ENCODE measurements at places on chromosomes 12 and 14.

DNA sequence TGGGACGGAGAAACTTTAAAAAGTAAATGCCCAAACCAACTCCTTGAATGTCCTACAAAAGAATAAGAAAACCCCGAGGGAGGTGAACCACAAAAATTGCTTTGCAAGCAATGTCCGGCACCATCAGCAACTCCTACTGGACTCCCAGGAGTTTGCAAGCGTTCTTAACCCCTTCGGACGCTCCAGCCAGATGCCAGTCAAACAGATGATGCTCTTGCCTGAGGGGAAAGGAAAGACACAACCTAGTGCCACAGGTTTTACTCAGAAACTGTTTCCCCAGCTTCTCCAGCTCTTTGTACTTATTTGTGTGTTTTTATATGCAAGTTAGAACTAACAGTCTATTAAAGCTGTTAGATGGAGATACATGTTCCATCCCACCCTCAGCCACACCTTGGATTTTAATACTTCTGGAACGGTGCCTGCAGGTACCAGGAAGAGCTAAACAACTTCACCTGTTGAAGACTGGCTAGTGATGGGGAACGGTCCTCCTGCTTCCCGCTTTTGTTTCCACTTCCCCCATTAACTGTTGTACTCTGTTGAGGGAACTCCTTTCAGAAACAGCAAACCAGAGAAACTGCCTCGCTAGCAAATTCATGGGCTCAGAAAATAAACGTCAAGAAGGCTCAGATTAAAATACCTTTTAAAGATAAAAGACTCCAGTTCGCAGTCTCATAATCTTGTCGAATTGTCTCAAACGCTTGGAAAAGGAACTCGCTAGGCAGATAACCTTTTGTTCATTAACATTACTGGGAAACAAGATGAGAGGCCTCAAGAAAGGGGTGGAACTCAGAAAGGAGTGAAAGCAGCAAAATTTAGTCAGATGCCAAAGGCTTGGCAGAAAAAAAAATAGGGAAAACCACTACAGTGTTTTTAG is 1.1 kb upstream of the FERMT2 start:
- peak; percentile 64 for DNase-seq

DNA sequence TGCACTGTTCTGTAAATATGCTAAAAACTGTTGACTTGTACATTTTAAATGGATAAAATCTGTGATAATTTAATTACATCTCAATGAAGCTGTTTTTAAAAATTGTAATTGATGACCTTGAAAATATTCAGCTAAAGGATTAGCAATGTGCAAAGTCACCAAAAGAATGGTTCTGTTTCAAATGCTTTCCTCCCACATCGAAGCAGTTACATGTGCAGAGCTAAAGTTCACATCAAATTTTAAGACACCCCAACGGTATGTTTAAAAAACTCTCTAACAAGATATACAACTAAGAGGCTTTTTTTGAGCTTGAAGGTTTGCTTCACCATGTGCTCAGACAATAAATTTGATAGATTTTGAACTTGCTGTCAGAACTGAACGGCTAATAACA is 114.6 kb upstream of the KRAS start:
- DNase-seq: no peak

DNA sequence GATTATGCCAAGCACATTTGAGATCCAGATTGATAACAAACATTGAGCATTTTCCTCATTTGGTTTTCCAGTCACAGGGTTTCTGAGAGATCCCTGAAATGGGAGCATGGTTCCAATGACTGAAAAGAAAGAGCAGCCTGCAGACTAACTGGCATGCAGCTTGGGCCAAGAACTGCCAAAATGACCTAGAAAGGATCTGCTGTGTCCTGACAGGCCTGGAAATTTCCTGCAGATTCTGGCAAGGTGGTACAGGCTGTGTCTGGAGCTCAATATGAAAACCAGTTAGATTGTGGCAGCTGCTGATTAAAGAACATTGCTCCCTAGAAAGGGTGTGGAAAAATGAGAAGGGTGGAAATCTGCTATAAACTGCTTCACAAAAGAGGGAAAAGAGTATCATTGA is 417.3 kb downstream of the IPO8 start:
- DNase-seq: no peak

GRCh38 chr12:26124446-26125399 is at the start of gene BHLHE41:
BHLHE41 (minus strand) TSS chr12:26125037; CDS start chr12:26124779, 258 bp downstream.
- peak; percentile 92 for DNase-seq

DNA sequence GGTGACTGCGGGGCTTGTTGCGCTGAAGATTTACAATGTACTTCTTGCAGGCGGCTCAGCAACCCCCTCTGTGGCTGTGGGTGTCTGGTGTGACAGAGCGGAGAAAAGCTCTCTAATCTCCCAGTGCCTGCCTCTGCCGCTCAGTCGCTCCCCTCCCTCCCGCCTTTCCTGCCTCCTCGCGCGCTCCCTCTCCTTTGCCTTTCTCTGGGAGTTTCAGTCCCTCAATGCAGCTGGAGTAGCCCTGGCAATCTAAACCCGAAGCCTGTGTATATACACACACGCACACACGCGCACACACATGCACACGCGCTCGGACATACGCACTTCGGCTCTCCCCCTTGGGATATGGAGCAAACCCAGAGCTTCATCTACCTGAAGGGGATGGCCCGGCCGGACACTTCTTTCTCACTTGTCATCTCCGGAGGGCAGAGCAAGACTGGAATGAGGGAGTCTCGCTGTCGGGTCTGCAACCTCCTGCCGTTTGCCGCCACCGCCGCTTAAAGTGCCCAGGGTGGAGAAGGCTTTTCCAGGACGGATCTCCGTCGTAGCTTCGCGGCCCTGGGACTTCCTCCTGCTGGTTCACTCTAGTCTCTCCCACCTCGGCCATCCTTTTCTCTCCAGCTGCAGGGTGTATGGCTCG is 599 bp upstream of the TRHDE start:
- peak; percentile 68 for DNase-seq

DNA sequence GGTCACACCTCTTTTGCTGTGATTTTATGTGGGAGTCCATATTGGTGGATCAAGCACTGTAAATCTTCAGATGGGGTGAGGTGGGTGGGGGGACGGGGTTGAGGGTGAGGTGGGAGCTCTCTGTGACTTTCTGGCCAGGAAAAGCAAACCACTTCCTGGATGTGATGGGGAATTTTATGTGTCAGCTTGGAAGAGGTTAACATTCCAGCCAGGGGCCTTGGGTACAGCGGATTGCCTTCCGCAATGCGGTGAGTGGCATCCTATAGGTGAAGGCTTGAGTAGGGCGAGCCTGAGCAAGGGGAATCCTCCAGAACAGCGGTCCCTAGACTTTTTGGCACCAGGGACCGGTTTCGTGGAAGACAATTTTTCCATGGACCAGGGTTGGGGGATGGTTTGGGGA is 36.2 kb downstream of the DLK1 start:
- no peak for DNase-seq

DNA sequence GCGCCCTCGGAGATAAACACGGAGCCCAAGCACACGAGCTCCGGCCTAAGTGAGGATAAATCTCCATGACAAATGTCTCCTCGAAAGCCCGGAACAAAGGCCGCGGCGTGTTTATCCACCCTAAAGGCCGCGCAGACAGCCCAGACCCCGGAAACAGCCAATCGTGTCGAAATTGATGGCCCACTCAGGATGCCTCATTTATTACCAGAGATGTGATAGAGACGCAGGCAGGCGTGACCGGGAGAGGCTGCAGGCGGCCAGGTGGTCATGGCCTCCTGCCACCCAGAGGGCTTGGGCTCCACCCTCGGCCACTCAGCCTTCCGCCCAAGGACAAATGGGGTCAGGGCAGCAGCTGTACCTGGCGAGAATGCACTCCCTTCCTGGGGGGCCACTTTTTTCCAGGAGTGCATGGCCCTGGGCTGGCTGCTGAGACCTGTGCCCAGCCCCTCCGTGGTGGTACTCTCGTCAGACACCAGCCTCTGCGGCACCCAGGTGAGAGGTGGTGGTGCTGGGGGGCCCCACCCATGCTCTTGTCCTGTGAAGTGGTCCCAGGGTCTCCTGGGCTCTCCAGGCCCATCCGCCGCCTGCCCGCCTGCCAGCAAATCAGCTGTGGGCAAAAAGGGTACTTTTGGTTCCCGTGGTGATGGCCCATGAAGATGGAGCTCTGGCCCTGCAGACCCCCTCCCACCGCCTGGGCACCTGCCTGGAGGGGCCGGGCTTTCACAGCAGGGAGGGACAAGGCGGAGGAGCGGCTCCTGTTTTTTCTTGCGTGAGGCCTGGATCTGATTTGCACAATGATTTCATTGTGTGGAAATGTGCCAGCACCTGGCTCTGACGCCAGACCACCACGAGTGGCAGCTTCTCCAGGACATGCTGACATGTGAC is 211.5 kb upstream of the C14orf180 start:
- DNase-seq: peak; percentile 65

GRCh38 chr12:55932551-55932910 is 1.6 kb downstream of the DGKA start:
- DNase-seq: no peak

GRCh38 chr12:93904124-93904523 is 226.9 kb downstream of the CRADD start:
- no peak for DNase-seq

DNA sequence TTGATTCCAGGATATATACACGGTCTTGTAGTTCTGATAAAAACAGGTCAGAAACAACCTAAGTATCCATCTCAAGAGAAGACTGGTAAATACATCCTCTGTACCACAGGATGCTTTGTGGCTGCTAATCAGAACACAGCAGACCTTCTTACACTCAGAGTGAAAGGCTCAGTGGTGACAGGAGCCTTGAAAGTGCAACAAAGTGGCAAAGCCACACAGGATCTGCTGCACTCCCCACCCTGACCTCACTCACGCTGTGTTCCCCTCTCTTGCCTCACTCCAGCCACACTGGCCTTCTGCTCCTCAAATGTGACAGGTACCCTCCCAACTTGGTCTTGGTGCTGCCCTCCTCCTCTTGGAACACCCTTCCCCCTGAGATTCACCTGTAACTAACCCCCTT is 98.1 kb upstream of the GRIP1 start:
- no peak for DNase-seq

- no peak for DNase-seq
These were observed 26.9 kb downstream of the GCN1 start for GRCh38 chr12:120167529-120168095.

GRCh38 chr14:81172881-81173280 is 47.9 kb downstream of the GTF2A1 start:
- no peak for DNase-seq

- peak; percentile 73 for DNase-seq
These were observed 5.8 kb downstream of the PHB2 start for GRCh38 chr12:6964605-6965025.

GRCh38 chr14:91171291-91171690 is 57.4 kb downstream of the DGLUCY start:
- DNase-seq: no peak

- DNase-seq: peak; percentile 72
These were observed at the start of gene SYNE3 for GRCh38 chr14:95516554-95517181. SYNE3 (minus strand) TSS chr14:95516650; CDS start chr14:95475821, 40,829 bp downstream.

DNA sequence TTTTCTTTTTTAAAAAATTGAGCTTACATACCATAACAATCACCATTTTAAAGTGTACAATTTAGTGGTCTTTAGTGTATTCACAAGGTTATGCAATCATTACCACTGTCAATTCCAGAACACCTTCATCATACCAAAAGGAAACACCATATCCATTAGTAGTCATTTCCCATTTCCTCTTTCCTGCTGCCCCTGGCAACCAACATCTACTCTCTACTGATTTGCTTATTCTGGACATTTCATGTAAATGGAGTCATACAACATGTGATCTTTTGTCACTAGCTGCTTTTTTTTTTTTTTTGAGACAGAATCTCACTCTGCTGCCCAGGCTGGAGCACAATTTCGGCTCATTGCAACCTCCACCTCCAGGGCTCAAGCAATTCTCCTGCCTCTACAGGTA is 66.8 kb upstream of the CFL2 start:
- peak; percentile 50 for DNase-seq

DNA sequence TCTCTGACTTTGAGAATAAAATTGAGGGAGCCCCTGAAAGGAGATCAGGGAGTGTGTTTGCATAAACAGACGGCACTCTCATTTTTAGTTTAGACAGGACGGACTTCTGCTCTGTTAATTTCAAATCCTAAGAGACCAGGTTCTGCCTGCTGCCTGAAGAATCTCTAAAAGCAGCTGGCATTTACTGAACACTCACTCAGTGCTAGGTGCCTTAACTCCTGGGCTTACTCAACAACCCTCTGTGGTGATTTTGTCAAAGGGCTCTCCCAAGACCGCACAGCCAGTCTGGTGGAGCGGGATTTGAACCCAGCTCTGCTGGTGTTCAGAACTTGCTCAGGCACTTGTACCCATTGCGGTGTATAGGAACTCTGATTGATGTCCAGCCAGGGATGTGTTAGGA is 2.2 kb downstream of the ORAI1 start:
- DNase-seq: no peak

GRCh38 chr14:26984311-26985177 is 386.7 kb upstream of the NOVA1 start:
- no peak for DNase-seq

DNA sequence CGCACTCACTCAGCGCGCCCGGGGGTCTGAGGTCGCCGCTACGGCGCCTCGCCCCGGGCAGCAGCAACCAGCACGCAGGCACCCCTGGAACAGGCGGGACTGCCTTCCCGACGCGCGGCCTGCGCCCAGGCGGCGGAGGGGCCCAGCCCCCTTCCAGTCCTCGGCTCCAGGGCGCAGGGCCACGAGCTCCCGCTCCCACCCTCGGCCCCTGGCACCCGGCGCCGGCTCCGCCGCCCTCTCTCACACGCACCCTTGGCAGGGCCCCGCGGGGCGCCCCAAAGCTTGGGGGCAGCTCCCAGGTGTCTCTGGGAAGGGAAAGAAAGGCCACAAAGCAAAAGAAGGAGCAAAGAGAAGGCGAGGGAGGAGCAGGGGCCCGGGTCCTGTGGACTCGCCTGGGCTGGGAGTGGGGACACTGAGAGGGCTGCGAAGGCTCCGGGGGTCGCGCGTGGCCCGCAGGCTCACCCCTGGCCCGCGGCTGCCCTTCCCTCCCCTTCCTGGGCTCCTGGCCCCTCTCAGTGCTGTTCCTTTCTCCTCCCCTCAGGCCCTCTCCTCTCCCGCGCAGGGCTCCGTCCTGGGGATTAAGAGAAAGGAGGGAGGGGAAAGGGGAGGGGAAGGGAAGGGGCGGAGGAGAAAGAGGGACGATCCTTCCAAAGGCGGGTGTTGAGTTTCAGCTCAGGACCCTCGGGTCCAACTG is 907 bp upstream of the EFS start:
- DNase-seq: no peak

DNA sequence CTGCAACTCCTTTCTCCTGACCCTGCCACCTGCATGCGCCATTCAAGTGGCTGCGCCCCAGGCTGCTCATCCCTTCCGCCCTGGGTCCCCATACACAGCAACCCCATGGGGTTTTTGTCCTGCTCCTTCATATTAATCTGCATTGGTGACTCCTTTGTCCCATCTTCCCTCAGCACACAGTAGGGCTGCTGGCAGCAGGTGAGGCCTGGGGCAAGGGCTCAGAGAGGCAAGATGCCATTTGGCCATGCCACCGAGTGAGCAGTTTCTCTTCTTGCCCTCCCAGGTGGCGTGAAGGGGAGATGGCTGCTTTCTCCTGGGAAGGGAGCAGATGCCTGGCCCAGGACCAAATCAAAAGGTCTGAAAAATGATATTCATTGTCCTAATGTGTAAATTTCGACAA is 9.1 kb downstream of the RTL1 start:
- DNase-seq: peak; percentile 25
